A549 treated with Mapracorat at 1 μM for 4 hours (cell line): ENCODE measurements at places on chromosomes 11 and 22. TPM values are rescaled to one million over a fixed set of nuclear protein-coding genes. Genes with fewer than 3 reads are reported as not detected.

Gene OSBPL5
- 7.2 to 9.8 TPM (median 7.7 TPM) in 5 replicates for total RNA-seq

Gene OR5D18
- total RNA-seq, result not detected in 5 replicates

Gene HSPB2
- 0.13 TPM in 1 of 5 replicates, not detected in the others for total RNA-seq

Gene ALG12
- 6.0 to 13.7 TPM (median 11.4 TPM) in 5 replicates for total RNA-seq

Gene VSIG10L2
- not detected in 5 replicates for total RNA-seq

Gene UBQLN3
- not detected in 5 replicates for total RNA-seq

Gene RASD2
- 0.63 to 0.78 TPM (median 0.67 TPM) in 5 replicates for total RNA-seq

Gene BID
- 54.0 to 88.5 TPM (median 75.5 TPM) in 5 replicates for total RNA-seq

Gene CCDC116
- 0.06 to 0.13 TPM (median 0.06 TPM) in 3 of 5 replicates, not detected in the others for total RNA-seq
